NCI-H226 (cell line): ENCODE measurements at places on chromosomes 12 and 14.

DNA sequence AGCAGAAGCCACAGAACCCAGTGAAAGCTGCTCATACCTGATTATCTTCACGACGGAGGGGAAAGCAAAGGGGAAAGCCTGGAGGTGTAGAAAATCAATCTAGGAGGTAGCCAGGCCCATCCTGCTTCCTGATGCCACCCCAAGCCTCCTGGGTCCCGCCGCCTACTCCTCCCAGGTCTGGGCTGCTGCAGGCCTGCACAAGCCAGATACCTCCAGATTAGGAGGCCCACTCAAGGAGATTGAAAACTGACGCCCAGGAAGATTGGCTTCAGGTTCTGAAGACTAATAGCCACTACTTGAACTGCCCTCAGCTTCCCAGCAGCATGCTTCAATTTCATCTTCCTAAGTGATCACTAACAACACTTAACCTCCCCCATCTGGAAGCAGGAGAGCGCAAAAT lies 87.1 kb downstream of the GCH1 start:
- no peak for DNase-seq

DNA sequence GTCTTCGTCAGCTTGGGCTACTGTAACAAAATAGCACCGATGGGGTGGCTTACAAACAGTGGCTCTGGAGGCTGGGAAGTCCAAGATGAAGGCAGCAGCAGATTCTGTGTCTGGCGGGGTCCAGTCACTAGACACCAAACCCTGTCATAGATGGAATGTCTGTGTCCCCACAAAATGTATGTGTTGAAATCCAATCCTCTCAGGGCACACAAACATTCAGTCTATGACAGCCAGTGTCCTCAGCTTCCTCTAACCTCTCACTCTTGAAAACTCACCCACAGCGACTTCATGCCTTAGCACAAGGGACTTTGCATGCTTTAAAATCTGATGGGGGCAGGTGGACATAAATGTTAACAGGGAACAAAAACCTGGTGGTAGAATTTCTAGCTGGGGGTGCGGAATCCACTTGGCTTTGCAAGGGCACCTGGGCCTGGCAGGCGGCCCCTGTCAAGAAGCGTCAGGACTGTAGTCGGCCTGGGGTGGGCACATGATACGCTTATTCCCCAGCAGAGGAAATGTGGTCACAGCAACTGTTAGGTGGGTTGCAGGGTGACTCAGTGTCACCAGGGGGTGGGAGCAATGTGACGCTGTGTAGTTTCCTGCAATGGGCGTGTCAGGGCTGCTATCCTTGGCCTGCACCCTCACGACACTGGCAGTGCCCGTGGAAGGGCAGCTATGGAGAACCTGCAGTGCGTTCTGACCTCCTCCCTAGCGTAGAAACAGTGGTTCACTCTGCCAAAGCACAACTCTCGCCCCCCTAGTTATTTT lies 17.7 kb downstream of the RIN3 start:
- DNase-seq = no peak

DNA sequence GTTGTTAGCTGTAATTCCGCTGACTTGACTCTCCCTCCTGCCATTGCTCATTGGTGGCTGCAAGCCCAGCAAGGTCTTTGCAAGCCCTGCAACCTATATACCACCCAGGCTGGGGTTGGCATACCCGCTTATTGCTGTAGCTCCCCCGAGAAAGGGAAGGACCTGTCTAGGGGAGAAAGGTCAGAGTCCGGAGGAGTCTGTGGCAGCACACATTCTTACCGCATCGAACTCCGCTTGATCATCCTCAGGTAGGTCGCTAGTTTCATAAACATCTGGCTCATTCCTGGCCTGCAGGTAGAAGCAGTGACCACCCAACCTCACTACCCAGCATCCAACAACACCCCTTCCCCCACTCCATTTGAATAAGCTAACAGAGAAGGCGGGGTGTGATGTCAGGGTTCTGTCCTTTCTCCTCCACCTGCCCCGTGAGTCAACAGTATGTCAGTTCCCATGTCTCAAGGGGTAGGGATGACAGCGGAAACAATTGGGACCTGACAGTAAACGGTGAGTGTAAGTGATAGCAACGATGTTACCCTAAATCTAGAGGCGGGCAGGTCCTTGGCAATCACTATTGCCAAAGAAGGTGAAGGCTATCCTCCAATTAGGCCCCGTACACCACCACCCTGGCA lies 1.1 kb downstream of the DCTN2 start:
- DNase-seq = no peak

DNA sequence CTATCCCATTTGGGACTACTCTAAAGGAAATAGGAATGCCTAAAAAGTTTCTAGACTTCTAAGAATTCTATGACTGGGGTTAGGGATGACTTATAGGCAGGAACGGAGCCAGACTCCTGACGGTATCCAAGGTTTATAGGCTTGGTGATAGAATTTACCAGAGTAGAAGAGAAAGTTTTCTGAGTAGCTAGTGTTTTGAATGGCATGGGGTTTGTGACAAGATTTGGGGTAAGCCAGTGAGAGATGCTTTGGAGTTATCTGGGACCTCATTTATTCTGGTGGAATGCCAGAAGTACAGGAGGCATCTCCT lies 444.6 kb downstream of the RAD51B start:
- no peak for DNase-seq

GRCh38 chr12:120352117-120352516 lies 16.8 kb downstream of the MSI1 start:
- peak; percentile 67 for DNase-seq

DNA sequence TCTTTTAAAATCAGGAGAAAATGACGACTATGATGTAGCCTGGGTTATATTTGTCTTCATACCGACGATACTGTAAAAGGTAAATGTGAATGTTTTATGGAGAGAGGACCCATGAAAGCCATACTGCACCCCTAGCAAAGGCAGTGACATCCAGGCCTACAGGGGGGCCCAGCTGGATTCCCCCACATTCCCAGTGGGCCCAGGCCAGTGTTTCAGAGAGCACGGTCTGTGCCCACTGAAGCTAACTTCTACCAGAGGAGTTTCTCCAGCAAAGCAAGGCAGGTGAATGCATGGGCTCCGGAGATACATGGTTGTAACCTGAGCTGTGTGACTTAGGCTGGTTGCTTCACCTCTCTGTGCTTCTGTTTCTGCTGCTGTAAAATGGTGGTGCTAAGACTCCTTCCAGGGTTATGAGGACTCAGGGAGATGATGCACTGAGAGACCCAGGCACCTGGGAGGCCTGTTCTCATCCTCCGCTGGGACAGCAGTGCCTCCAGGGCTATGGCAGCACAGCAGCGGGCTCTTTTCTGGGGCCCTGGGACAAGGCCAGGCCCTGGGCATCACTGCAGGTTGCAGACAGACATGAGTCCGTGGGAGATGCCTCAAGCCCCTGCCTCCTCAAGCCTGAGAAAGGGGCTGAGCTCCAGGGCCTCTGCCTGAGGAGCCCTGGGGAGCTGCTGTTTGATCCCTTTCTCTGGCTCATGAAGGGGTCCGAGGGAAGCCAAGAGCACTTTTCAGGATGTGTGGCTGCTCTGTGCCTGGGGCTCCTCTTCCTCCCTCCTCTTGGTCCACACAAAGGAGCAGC lies 73.7 kb downstream of the SERPINA3 start:
- DNase-seq = no peak

DNA sequence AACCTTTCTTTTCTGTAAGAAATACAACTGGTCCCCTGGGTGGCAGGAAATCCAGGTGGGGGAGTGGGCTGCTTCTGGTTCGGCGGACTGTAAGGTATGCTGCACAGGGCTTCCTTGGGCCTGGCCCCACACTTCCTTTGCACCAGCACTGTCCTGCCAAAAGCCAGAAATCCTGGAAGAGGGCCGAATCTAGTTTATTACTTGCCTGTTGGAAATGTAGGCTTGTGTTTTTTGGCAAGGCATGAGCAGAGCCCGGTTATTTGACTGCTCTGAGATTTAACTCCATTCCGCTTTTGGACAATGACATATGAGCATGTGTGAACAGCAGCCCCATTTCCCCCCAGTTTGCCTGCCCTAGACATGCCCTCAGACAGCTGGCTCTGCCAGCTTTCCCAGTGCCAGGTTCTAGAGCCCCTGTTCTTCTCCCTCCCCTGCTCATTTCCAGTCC lies 86.6 kb downstream of the BORCS5 start:
- no peak for DNase-seq

DNA sequence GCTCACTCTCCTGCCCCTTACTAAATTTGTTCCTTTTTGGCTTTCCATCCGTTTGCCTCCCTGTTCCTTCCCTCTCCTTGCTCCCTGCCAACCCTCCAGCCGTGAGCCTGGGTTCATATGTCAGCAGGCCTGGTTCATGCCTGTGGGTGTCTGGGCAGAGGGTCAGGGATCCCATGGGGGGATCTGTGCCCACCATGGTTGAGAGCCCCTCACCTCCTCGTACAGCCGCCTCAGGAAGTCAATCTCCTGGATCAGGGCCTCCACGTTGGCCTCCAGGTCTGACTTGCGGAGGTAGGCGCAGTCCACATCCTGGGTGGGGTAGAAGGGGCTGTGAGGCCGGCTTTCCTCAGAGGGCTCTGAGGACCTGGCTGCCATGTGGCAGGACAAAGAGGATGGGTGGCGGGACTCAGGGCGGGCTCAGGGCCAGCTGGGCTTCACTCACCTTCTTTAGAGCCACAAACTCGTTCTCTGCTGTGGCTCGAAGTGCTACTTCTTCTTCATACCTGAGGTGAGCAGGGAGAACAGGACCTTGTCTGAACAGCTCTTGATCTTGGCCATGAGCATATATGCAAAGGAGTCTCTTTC lies 3.6 kb downstream of the KRT83 start:
- no peak for DNase-seq

- DNase-seq = no peak
Measured at GRCh38 chr14:45377166-45377565, 124.2 kb upstream of the MIS18BP1 start.
